ENCODE measurements at places on chromosomes 13 and 19.

GRCh38 chr19:43318796-43319314 is 34.6 kb upstream of the CD177 start:
- no peak for DNase-seq

GRCh38 chr13:21501686-21502085 is 42.6 kb upstream of the ZDHHC20 start:
- DNase-seq: no peak

DNA sequence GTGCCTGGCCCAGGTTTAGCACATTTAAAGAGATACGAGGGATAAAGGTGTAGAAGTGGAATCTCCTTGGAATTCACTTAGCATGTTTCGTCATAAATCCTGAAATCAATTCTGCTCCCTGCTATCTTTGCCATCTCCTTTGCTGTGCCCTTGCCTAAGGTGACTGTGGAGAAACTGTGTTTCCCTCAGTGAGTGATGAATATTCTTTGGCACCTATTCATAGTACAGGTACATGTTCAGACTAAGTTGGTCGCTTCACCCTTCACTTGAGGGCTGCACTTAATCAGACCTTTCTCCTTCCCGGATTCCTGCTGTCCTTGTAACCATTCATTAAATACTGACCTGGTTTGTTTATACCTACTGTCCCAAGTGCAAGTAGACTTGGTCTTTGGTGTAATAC is 17.8 kb downstream of the PCCA start:
- DNase-seq: no peak

DNA sequence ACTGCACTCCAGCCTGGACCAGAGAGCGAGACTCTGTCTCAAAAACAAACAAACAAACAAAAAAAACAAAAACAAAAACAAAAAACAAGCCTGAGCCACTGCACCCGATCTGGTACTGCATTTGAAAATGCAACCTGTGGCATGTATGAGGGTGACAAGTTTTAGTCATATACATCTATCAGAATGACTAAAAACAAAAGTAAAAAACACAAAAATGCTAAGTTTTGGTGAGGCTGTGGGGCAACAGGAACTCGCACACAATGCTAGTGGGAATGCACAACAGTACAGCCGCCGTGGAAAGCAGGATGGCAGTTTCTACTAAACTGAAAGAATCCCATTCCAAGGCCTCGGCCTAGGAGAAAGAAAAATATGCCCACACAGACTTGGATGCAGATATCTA is 7.8 kb downstream of the EBPL start:
- DNase-seq: no peak

DNA sequence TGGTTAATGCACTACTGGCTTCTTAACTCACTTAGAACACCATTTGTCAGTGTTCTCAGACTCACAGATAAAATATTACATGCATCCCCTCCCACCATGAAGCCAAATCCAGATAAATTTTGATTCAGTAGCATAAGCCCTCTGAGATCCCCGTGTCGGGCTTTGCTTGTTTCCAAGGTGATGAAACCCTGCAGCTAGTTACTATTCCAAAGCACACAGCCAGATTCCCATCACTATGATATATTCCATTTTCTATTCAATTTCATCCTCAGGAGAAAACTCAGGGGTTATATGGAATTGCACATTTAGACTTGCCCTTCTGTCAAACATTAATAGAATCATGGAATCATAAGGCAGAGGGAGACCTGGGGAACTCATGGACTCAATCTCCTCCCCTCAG is 9.4 kb upstream of the FAM124A start:
- no peak for DNase-seq

GRCh38 chr13:41696163-41697003 is 239.0 kb downstream of the RGCC start:
- no peak for DNase-seq

- no peak for DNase-seq
These were observed 10.2 kb downstream of the ACTMAP start for GRCh38 chr19:40739871-40740703.

DNA sequence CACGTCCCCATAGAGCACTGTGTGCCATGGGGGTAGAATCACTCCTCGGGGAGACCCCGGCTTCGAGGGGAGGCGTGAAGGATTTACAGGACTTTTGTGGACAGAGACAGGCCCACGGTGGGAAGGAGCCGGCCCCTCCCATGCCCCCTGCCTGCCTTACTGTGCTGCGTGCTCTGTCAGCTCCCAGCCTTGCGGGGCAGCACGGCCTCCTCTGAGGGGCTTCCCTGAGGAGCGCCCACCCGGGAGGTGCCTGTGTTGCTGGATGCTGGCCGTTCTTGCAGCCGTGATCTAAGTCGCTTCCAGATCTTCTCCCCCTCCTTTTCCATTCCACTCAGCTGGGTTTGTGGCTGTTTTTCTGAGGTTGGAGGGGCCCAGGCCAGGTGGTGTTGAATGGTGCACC is 29.1 kb downstream of the PLEKHJ1 start:
- DNase-seq: no peak

GRCh38 chr19:3123956-3124355 is 11.9 kb upstream of the GNA15 start:
- no peak for DNase-seq

DNA sequence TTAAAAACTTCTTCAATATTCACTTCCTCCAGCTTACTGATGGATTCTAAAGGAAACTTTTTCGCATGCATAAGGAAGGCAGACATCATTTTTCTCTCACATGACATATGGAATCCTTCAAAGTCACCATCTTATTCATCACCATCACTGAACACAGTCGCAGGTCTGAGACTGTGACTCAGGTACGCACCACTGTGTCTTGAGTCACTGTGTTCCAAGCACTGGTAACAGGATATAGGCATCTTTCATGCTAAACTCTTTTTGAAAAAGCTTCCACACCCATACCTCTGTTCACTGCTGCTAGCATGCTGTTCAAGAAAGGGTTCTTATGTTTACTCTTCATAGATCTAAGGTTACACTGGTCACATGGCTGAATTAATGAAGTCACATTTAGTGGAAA is 67.0 kb upstream of the SIAH3 start:
- DNase-seq: no peak

DNA sequence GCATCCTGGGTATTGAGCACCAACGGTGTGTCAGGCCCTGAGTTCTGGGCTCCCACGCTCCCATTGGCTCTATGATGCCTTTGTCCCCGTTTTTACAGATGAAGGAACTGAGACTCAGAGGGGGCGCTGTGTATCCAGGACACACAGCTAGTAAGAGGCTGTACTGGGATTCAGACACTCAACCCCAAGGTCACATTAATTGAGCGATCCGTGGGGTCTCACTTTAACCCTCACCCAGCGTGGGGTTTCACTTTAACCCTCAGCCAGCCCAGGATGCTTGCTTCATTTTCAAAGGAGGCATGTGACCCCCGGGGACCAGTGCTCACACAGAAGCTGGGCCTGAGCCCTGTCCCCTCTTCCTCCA is 42.6 kb downstream of the CYP4F22 start:
- DNase-seq: no peak

DNA sequence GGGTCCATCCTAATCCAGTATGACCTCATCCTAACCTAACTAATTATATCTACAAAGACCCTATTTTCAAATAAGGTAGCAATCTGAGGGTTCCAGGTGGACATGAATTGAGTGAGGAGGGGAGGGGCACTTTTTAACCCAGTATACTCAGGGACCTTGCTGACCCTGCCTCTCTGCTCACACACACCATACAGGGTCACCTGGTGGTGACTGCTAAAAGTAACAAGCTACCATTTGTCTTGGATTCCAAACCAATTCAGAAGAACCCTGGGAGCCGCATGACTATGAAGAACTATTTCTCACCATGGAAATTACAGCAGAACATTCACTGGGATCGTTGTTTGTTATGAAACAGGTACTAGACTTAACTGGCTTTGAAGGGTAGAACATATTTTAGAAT is 151.9 kb downstream of the LACC1 start:
- DNase-seq: no peak
